NCI-H510A treated with DMSO at 0.1 percent for 48 hours (cell line): ENCODE measurements at places on chromosomes 16 and 17.

DNA sequence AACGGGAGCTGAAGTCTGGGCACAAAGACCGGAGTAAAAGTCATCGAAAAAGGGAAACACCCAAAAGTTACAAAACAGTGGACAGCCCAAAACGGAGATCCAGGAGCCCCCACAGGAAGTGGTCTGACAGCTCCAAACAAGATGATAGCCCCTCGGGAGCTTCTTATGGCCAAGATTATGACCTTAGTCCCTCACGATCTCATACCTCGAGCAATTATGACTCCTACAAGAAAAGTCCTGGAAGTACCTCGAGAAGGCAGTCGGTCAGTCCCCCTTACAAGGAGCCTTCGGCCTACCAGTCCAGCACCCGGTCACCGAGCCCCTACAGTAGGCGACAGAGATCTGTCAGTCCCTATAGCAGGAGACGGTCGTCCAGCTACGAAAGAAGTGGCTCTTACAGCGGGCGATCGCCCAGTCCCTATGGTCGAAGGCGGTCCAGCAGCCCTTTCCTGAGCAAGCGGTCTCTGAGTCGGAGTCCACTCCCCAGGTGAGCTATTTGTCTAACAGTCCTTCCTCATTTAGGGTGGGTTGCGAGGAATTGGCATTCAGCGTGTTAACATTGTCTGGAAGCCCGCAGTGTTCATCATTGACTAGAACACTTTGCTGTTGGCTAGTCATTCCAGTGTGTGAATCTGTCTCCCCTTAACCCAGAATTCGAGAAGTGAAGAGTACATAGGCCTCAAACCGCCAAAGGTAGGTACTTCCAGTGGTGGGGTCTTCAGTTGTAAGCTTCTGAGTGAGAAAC lies 1.5 kb downstream of the CDK12 start:
- DNase-seq: no peak

DNA sequence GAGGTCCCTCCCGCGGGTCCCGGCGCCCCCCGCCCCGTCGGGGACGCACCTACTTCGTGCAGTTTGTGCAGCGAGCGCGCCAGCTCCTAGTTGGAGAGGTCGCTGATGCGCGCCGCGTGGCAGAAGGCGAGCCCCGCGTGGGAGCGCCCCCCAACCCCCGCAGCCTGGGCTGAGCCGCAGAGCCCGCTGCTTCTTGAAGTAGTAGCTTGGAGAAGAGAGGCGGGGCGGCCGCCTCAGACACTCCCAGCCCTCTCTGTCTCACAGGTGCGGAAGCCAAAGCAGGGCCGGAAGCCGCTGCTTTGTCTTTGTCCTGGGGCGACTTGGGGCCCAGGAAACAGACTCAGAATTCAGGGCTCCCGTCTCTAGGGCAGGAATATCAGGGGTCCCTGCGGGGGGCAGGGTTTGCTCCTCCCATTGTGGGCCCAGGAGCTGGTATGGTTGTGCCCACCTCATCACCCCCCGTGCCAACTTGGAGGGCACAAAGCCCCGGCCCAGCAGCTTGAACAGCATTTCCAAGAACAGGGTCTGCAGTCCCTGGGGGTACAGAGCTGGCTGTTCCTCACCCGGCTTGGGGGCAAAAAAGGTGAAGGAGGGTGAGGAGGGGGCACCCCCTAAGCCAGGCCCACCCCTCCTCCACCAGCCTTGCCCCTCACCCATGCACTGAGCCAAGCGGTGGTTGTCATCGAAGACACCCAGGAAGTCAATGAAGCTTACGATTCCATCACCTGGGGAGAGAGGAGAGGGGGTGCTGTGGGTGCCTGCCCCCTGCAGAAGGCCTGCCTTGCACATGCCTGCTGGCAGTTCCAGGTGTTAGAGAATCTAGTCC lies 13.5 kb downstream of the SPATA32 start:
- DNase-seq: peak; percentile 58

DNA sequence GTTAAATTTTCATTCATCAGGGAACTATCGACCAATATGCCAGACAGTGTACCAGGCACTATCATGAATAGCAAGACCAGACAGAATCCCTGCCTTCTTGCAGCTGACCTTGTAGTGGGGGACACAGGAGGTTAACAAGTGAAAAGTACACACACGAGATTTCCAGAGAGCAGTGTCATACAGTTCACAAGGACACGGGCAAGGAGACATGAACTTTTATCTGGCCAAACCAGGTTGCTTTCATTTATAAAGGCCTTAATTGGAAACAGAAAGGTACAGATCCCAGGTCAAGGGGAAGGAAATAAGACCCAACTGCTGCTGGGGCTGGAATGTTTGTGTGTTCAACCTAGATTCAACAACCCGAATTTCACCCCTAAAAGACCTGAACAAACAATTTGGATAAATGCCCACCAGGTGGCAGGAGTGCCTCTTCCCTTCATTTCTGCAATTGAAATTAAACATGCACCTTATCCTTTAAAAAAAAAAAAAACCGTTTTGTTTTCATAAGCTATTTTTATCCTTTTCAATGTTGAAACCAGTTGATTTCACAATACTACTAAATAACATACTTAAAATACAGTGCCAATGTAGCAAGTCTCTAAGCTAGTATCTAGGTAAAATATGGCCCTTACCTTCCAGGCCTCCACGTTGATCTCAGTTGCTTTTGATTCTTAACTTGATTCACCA lies 65.9 kb downstream of the EMP2 start:
- peak; percentile 28 for DNase-seq

GRCh38 chr17:43529947-43530287 lies 16.2 kb downstream of the ETV4 start:
- DNase-seq: no peak

DNA sequence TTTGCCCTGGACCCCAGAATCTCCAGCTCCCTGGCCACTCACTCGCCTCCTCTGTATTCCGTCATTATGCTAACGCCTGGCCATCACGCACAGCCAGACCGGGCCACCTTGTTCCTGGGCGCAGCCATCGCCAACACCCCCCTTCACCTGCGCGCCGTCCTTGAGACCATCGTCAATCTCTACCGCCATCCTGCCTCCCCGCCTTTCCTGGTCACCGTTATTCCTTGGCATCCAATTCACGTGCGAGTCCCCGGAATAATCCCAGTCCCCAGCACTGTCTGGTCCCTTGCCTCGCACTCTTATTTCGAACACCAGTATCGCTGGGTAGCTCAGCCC lies 541 bp downstream of the VKORC1 start:
- peak; percentile 36 for DNase-seq

GRCh38 chr17:39915559-39915958 lies 2.9 kb downstream of the GSDMB start:
- DNase-seq: no peak

GRCh38 chr17:79818026-79818758 lies 21.0 kb downstream of the CBX4 start:
- no peak for DNase-seq

DNA sequence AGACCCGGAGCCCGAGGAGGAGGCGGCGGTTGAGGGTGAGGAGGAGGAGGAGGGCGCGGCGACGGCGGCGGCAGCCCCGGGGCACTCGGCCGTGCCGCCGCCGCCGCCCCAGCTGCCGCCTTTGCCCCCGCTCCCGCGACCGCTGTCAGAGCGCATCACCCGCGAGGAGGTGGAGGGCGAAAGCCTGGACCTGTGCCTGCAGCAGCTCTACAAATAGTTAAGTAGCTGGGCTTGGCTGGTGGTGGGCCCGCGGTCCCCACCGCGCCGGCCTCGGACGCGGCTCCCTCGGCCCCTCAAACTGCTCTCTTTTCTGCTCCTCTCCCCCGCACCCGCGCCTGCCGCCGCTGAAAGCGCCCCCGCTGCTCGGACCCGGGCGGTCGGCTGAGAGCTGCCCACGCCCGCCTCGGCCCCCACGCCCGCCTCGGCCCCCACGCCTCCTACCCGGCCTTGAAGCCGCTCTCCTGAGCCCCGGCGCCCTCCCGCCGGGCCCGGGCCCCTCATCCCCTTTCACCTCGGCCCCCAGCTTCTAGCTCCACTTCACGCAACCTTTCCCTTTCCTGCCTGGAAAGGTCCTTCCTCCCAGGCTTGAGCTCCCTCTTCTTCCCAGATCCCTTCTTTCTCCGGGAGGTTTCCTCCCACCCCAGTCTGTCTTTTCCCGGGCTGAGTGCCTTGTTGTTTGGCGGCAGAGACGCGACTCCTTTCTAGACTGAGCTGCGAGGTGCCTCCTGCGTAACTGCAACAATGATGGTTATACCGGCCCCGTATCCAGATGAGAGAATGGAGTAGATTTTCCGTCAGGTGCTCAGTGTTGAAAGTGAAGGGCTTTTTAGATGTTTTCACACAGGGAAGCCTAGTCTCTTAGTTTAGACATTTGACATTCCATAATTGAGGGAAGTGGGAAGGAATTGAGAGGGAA lies 850 bp downstream of the PPM1E start:
- DNase-seq: peak; percentile 49

GRCh38 chr17:68094481-68095078 lies 59.0 kb downstream of the KPNA2 start:
- no peak for DNase-seq

GRCh38 chr17:1362964-1363363 lies 37.1 kb downstream of the YWHAE start:
- DNase-seq: no peak

DNA sequence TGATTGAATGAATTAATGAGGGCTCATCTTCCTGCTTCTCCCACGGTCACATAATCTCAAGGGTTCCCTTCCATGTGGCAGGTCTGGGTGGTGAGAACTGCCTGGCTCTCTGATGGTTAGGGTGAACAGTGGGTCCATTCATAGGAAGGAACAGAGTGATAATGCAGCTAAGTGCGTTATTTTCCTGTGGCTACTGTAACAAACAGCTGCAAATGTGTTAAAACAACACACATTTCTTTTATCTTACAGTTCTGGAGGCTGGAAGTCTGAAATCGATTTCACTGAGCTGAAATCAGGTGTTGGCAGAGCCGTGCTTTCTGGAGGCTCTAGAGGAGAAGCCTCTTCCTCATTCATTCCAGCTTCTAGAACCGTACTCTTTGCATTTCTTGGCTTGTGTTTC lies 95.3 kb downstream of the BMERB1 start:
- no peak for DNase-seq

- DNase-seq: peak; percentile 80
These were observed 2.8 kb upstream of the CIBAR2 start for GRCh38 chr16:85114909-85115567.

- DNase-seq: no peak
These were observed 24.2 kb downstream of the SPACA3 start for GRCh38 chr17:33015716-33016346.

- no peak for DNase-seq
These were observed 7.4 kb downstream of the LRRC75A start for GRCh38 chr17:16484445-16485175.

DNA sequence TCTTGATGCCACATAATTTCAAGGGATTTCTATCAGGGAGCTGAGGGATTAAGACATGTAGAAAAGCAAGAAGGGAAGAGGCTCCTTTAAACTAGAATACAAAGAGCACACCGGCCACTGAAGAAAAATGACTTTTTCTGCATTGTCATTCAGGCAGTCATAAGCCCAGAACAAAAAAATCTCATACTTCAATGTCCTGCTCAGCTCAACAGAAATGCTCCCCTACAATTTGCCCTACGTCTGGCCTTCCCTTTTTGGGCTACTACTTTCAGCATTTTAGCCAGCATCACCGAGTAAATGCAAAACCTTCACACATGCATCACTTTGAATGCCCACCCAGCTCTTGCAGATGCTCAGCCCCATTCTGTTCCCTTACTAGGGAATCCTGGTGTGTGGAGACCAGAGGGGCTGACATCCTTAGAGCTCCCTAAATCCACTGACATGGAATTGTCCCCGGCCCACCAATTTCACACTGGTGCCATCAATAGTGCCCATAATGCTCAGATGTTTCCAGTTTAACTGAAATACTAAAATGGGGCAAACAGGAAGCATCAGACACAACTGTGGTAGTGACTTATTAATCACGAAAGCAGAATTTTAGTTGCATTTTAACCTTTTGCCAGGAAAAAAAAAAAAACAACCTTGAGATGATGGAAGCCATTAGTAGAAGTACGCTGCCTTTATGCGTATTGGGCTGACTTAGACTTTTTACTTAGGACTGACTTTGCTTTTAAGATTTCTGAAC lies 2.7 kb downstream of the MAP3K14 start:
- DNase-seq: no peak

DNA sequence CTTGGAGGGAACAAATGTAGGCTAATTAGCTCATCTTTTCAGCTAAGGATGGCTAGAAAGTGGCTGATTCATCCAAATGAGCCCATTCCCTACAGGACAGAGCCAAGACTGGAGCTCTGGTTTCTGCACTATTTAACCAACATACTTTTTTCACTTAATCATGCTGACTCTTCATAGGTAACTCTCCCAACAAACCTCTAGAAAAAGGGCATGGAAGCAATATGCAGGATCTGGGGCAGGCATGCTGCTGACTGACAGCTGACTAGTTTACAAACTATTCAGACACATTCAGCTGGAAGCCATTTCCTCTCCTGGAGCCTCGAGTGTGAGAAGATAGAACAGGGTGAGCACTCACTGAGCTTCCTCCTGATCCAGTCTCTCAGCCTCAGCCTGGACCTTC lies 6.2 kb downstream of the BECN1 start:
- no peak for DNase-seq

DNA sequence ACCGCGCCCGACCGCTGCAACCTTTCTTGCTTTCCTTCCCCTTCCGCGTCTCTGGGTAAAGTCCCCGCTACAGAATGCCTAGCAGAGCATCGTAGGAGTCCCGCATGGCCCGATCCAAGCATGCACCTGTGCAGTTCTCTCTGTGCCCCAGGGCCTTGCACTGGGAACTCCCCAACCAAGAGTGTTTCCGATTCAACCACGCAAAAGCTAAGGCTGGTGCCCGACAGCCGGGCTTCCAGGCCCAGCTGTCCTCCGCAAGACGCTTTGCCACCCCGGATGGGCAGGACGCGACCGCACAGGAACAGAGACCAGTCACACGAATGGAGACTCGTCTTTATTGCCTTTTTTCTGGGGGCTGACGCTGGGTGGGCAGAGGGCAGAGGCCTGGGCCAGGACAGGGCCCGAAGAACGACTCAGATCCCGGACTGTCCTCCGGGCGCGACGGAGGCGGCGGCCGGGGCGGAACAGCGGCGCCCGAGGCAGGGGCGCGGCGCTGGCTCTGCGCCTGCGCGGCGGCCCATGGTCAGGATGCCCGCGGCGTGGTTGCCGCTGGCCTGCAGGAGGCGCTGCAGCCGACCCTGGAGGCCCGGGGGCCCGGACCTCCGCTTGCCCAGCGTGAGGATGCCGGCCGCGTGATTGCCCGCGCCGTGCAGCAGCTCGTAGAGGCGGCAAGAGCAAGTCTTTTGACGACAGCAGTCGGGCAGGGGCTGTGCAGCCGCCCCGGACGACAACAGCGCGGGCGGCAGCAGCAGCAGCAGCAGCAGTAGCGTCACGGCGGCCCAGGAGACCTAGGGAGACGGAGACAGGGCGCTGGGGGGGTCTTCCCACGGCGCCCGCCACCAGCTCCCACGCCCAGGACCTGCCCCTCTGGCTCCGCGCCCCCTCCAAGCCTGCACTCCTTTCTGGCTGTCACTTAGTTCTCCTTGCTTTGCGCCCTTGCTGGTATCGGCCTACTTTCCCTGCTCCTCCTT lies 1.2 kb downstream of the HCRT start:
- DNase-seq: peak; percentile 84

GRCh38 chr17:65053354-65053881 lies 3.1 kb downstream of the GNA13 start:
- DNase-seq: no peak

- no peak for DNase-seq
These were observed 3.6 kb downstream of the LRRC75A start for GRCh38 chr17:16488186-16488967.

- no peak for DNase-seq
These were observed 41.8 kb upstream of the CDH8 start for GRCh38 chr16:62077998-62078397.

- DNase-seq: peak; percentile 58
These were observed 681 bp downstream of the USP43 start for GRCh38 chr17:9645851-9646545.

- no peak for DNase-seq
These were observed 7.6 kb downstream of the PDE6G start for GRCh38 chr17:81648707-81649085.

- no peak for DNase-seq
These were observed 753.2 kb upstream of the EEF2KMT start for GRCh38 chr16:5850632-5851392.
